ENCODE measurements at places on chromosomes 6 and 20.

- DNase-seq, result peak; percentile 82
Observed at GRCh38 chr6:85490516-85491248, 40.8 kb downstream of the NT5E start.

- no peak for DNase-seq
Observed at GRCh38 chr6:157693867-157694266, 129.2 kb upstream of the SNX9 start.

- DNase-seq, result no peak
Observed at GRCh38 chr20:438571-439469, 23.5 kb downstream of the TBC1D20 start.

- peak; percentile 72 for DNase-seq
Observed at GRCh38 chr6:149864578-149865535, 698 bp upstream of the LRP11 start.

DNA sequence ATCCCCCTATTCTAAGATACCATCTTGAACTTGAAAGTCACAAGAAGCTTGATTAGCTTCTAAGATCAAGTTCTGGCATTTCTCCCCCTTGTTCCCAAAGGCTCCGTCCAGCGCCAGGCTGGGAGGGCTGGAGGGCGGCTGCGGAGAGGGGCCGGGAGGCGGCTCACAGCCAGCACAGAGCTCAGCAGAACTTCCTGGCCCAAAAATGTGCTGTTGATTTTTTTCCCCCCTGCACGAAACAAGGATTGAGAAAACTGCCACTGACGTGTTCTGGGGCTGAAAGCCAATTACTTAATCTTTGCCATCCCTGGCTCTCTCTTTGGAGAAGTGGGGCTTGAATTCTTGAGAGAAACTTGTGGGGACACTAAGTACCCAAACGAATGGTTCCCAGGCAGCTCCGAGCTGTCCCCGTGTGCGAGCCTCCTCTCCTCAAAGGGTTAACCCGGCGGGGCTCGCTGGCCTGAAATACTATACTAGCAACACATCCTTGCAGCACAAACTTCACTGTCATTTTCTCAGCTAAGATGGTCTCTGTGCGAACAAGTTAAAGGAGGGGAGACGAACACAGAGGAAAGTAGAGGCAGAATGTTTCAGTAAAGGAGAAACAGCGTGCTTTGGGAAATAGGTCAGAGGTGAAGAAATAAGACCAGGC lies 452 bp downstream of the TRAF3IP2 start:
- no peak for DNase-seq

DNA sequence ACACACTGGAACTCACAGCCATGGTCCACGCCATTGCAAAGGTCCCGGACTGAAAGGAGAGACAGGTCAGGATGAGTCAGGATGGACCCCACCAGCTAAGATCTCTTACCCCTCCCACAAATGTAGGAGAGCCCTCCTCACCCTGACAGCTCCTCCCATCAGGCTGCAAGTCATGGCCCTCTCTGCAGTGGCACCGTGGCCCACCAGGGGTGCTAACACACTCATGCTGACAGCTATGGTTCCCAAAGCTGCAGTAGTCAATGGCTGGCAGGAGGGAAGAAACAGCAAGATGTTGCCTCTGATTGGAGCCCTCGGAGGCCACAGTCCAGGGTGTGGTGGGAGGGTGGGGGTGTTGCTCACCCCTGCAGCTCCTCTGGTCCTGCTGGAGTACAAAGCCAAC lies 5.7 kb upstream of the RBPJL start:
- DNase-seq, result peak; percentile 66

GRCh38 chr6:16174416-16175078 lies 45.7 kb downstream of the MYLIP start:
- DNase-seq, result no peak

DNA sequence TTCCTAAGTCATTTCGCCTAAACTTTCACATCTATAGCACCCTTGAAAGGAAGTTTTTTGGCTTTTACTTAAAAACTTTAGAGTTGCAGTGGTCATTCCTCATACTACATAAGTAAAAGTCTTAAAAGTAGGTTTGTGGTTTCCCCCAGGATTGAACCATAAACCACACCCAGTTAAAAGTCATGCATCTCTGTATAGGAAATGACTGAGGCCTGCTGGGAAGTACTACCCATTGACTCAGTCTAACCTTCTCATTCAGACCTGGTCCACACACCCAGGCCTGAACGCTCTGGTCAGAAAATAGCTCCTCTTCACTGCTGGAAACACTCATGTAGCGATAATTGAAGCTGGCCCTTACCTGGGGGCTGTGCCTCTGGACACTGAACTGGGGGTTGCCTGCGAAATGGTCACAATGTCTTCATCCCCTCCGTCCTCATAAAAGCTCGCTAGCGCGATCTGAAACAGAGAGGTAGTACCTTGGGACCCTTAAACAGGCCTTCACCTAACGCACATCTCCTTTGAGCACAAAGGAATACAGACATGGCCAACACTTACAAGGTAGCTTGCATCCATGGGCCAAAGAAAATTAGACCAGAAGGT lies 2.6 kb downstream of the NSFL1C start:
- DNase-seq, result no peak

DNA sequence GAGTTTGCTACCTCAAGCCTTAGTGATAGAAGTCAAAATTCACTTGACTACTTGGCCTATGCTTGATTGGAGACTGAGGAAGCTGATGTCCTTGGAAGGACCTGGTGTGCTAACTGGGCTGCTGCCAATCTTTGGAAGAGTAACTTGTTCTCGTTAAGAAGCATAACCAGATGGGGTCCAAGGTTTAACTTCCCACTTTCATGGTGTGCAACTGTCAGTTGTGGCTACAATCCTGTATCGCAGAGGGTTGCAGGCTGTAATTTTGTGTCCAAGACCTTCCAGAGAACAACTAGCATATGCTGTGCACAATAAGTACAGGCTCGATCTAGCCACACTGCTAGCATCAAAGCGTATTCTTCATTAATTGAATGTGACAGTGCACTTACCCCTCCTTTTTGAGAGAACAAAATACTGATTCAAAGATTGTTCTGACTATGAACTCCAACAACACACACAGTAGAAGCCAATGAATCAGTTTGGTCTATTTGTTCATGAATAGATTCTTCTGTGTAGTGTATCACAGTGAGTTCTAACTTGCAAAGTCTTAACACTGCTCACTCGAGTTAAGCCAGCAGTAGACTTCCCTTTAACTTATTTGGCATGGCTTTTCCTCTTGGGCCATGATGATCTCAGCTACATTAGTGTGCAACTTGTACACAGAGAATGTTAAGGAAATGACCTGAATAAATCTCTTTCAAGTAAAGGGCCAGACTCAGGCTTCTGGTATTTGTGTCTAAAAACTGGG lies 15.8 kb upstream of the PLCB1 start:
- no peak for DNase-seq

- no peak for DNase-seq
Observed at GRCh38 chr6:10793035-10793434, 45.3 kb downstream of the MAK start.

DNA sequence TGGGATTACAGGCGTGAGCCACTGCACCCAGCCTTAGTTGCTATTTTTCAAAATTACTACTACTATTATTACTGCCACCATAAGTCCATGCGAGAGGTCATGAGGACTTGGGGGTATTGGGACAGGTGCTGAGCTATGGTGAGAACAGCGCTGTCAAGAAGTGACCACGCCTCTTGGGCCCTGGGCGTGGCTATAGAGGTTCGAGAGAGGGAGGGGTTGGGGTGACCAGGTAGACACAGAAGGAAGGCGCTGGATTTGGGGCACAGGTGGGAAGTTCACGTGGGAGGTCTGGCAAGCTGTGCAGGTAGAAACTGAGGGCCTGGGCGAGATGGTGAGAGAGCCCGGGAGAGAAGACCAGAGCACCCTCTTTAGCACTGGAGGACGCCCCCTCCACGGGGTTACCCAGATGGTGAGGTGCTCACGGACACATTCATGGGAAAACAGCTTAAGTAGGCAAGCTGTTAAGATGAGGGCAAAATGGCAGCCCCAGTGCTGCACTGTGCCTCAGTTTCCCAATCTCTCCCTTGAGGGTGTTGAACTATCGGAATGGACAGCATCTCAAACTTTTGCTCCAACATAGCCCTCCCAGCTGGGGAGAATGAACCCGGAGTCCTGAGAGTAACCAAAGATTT lies 61.0 kb downstream of the RAB44 start:
- no peak for DNase-seq

GRCh38 chr6:129920103-129920798 lies 59.1 kb upstream of the TMEM244 start:
- peak; percentile 28 for DNase-seq

GRCh38 chr20:8421981-8422380 lies 289.9 kb downstream of the PLCB1 start:
- DNase-seq, result no peak
